Activated CD8-positive, alpha-beta T cell treated with anti-CD3 and anti-CD28 coated beads, Interleukin-2, amount 10 ng/mL, durations not matched to agents 7 days and 5 days (primary cell): ENCODE measurements at places on chromosomes 3 and 15. TPM values are rescaled to one million over a fixed set of nuclear protein-coding genes. Genes with fewer than 3 reads are reported as not detected.

- DNase-seq: no peak
Measured at GRCh38 chr3:72265256-72266015, 480.5 kb upstream of the PROK2 start.

GRCh38 chr3:50286322-50287227, 5.7 kb downstream of the IFRD2 start:
- DNase-seq: no peak

- DNase-seq: no peak
Measured at GRCh38 chr15:74857082-74857655, 14.2 kb upstream of the ULK3 start.

GRCh38 chr3:133487920-133488540, 85.5 kb upstream of the CDV3 start:
- DNase-seq: peak; percentile 65

- DNase-seq: no peak
Measured at GRCh38 chr3:126540951-126541627, 17.1 kb downstream of the CHST13 start.

DNA sequence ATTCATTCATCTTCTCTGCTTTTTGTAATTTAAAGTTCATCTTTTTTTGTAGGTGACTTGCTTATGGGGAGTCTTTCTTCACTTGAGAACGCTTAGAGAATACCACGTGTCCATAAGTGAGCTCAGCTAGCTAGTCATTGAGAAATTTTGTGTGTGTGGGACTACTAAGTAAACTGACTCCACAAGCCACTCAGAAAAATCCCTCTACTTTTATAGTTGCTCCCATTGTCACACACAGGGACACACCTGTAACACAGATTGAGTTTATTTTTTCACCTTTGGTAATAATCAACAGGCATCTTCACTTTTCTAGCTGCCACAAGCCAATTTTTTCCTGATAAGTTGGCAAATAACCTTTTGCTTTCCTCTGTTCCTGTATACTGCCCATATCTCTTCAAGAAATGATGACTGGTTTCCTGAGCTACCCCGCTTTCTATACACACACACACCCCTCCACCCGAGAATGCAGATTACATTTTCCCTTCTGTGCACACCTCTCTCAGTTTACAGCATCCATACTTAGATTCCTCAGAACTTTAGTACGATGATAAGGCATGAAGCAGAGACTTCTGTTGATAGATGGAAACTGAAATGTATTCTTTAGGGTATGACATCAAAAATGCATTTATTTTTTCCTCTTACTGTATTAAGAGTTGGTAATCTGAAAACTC, 4.6 kb downstream of the TSC22D2 start:
- no peak for DNase-seq

DNA sequence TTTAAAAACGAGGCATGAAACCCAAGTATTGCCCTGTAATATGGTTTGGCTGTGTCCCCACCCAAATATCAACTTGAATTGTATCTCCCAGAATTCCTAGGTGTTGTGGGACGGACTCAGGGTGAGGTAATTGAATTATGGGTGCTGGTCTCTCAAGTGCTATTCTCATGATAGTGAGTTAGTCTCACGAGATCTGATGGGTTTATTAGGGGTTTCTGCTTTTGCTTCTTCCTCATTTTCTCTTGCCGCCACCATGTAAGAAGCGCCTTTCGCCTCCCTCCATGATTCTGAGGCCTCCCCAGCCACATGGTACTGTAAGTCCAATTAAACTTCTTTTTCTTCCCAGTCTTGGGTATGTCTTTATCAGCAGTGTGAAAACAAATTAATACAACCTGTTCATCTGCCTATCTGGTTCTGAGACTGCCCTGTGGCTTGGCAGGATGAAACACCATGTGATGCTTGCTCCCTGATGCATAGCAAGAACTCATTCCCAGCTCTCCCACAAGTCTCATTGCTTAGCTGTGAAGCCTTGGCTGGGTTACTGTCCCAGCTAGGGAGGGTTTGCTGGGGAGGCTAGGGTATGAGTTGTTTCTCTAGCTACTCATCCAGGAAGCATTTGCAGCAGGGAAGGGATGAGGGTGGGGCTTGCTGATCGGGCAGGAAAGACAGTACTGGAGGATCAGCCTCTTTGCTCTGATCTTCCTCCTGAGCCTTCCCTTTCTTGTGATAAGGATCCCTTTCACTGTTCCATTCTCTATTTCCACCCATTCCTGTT, 3.7 kb upstream of the SQOR start:
- DNase-seq: no peak

The ARRDC4 gene
- 0.18 TPM for total RNA-seq
